ENCODE measurements at places on chromosomes 1 and 21. TPM values are rescaled to one million over a fixed set of nuclear protein-coding genes. Genes with fewer than 3 reads are reported as not detected.
A peak's percentile ranks its signal among the peaks of the same experiment; 100 is the strongest.

- peak; percentile 56 for DNase-seq
Measured at GRCh38 chr21:42463861-42464515, 32.0 kb downstream of the RSPH1 start.

- no peak for DNase-seq
Measured at GRCh38 chr21:34801519-34802132, 132.8 kb downstream of the CLIC6 start.

AZIN2 gene
- total RNA-seq: 12.4 TPM

- no peak for DNase-seq
Measured at GRCh38 chr1:37605061-37605650, 9.4 kb upstream of the GNL2 start.

GRCh38 chr21:39707316-39707715, 37.7 kb upstream of the IGSF5 start:
- no peak for DNase-seq

DNA sequence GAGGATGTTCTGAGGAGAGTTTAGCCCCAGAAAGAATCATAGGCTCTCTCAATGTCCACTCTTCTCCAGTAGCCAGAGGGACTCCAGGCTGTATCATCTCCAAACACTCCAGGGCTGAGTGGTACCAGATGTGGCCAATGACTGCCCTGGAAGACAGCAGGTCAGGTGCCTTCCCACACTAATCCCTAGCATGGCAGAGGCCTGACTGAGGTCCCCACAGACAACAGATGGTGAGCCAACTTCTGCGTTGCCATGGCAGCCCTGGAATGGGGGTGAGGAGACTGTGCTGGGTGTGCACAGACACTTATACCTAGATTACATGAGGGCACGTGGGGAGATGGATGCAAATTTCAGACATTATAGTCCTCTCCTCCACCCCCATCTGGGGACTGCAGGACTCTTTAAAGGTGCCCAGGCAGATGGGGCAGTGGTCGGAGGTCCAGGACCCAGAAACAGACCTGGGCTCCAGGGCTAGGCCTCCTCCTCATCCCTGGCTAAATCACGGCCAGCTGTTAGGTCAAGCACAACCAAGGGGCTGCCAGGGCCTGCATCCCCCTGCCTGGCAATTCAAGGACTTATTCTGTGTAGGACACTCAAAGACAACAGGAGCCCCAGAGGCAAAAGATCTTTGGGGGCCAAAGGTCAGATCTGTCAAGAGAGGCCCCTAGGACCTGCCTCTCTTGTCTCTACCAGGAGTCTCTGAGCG, 42.9 kb downstream of the CAMK2N1 start:
- no peak for DNase-seq

PRRX1 gene
- total RNA-seq: 169 TPM

GRCh38 chr1:23916209-23917131, 3.3 kb upstream of the CNR2 start:
- peak; percentile 72 for DNase-seq

DNA sequence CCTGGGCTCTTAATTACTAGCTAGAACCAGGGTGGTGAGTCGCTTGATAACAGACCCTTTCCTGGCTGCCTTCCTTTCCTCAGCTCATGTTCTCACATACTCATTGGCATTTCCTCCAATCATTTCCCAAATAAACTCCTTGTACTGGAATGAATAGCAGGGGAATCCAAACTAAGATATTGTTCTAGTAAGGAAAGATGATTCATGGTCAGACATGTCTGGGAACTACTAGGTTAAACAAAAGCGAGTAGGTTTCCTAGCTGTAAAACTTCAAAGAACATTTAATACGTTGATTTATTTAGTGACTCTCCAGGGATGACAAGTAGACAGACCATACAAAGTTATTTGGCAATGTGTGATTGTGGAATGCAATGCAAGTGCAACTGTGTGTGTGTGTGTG, 121.2 kb upstream of the KCNJ6 start:
- no peak for DNase-seq

Measured in sciatic nerve (tissue), 2 donors.